ENCODE measurements at places on chromosomes 6 and 20.
A peak's percentile ranks its signal among the peaks of the same experiment; 100 is the strongest.

DNA sequence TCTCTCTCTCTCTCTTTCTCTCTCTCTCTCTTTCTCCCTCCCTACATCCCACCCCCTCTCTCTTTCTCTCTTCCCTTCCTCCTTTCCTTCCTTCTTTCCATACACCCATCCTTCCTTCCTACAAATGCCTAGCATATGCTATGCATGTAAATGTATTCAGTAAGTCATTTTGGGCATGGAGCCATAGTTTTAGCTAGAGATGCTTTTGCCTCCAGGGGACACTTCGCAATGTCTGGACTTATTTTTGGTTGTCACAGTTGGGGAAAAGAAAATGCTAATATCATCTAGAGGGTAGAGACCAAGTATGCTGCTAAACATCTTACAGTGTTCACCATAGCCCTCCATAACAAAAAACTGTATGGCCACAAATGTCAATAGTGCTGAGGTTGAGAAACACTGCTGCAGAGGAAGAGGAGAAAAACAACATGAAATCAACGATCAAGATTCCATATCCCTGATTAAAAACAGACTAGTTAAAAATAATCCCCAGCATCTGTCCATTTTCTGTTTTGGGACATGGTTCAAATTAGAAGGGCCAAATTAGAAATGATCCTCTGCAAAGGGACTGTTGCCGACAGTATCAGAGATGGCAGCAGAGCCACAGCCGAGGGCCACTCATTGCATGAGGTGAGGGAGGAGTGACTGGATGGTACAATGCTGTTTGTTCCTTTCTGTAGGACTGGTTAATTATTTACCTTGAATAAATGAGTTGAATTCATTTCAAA, 152.7 kb downstream of the SH3BGRL2 start:
- no peak for DNase-seq

GRCh38 chr20:52926505-52926904, 45.7 kb upstream of the TSHZ2 start:
- DNase-seq, result no peak

DNA sequence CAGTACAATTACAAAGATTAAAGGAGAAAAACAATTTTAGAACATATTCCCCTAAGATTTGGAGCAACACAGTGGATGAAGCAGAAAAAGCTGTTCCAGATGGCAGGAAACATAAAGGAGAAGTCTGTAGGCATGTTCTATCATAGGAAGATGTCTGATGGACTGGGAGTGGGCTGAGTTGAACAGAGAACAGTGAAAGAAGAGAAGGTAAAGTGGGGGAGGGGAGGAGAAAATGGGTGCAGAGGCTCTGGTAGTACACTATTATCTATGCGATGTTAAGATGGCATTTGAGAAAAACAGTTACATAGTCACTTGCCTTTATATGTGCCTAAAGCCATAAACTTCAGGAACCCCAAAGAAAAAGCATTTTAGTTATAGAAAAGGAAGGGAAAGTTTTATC, 4.2 kb upstream of the PHIP start:
- no peak for DNase-seq

DNA sequence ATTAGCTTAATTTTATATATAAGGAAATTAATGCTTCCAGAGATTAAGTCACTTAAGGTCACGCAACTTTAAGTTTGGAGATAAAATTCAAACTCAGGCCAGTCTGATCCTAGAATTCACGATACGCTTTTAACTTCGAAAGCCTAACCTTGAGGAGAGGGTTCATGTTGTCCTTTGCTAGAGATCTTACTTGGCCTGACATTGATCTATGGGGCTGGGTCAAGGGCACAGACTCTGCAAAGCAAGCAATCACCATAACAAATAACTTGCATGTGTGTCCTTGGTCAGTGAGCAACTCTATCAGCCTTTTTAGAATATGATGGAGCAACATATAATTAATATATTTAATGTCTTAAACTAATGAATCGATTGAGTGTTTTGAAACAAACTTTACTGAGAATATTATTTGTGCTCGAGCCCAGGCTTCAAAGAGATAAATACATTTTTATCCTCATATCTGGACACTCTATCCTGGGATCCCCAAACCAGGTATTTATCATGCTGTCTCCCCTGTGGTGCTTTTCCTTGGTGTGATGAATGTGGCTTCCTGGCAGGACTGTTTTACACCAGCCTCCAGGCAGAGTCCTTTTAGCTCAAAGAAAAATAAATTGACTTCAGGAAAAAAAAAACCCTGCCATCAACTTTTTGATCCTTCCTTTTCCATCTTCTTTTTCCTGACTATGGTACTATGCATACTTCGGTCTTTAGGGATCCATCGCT, 29.1 kb downstream of the RPS12 start:
- no peak for DNase-seq

- no peak for DNase-seq
Observed at GRCh38 chr6:160505970-160506369, 157.8 kb downstream of the SLC22A3 start.

- no peak for DNase-seq
Observed at GRCh38 chr6:45915780-45916468, 99.7 kb downstream of the CLIC5 start.

DNA sequence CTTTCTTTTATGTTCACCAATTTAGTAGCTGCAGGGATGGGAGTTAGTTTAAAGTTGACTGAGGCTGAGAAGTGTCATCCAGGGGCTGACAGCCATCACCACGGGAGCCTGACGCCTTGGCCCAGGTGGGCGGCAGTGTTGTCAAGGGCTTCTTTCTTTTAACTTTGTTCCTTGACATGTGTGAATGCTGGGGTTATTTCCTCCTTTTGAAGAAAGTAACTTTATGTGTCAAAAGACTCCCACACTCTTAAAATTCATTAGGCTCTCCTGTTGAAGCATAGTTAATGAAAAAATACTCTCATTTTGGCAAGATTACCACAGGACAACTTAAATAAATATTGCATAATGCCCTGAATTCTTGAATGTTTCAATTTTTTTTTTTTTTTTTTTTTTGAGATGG, 50.0 kb downstream of the SASH1 start:
- peak; percentile 48 for DNase-seq

GRCh38 chr20:63941282-63942081, 14.7 kb downstream of the UCKL1 start:
- peak; percentile 78 for DNase-seq

- no peak for DNase-seq
Observed at GRCh38 chr6:46015119-46015968, at the start of gene CLIC5. Gene CLIC5, minus strand, starts transcription at chr6:46015860. Its CDS starts 318 bp downstream, at chr6:46015542.

DNA sequence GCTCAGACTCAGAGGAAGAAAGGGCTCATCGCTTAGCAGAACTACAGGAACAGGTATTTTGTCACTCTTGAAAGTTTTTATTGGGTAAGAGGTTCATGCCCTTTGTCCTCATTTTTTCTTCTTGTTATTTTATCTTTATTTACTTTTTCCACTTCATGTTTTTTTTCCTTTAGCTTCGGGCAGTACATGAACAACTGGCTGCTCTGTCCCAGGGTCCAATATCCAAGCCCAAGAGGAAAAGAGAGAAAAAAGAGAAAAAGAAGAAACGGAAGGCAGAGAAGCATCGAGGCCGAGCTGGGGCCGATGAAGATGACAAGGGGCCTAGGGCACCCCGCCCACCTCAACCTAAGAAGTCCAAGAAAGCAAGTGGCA, 9.5 kb downstream of the BRD2 start:
- DNase-seq, result no peak

DNA sequence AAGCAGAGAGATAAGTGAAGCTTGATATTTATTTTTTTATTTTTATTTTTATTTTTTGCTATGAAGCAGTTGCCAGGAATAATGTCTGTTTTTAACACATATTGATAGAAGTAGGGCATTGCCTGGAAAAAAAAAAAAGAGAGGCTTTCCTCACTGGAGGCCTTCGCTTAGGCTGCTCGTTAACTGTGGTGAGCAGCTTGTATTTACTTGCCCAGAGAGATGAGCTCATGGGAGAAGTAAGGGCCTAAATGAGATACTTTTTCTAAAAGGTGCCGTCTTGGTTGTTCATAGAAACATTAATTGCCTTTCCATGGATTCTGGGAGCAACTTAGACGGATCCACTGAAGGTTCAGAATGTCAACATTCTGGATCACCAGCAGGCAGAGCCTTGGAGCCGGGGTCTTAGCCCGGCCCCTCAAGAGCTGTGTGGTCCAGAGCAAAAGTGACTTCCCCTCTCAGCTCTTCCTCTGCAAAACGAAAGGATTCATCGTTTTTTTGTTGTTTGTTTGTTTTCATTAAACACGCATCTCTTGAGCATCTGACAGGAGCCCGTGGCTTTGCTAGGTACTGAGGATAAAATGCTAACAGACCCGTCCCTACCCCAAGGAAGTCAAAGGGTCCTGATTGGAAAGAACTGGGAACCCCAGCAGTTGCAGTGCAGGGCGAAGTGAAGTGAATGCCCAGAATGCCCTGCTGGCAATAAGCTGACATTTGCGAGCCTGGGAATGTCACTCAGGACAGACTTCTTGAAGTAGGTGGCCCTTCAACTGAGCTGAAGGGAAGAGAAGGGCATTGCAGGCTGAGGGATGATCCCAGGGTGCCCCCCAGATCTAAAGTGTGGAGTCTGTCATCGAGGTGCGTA, 138.5 kb downstream of the ZDHHC14 start:
- DNase-seq, result no peak

DNA sequence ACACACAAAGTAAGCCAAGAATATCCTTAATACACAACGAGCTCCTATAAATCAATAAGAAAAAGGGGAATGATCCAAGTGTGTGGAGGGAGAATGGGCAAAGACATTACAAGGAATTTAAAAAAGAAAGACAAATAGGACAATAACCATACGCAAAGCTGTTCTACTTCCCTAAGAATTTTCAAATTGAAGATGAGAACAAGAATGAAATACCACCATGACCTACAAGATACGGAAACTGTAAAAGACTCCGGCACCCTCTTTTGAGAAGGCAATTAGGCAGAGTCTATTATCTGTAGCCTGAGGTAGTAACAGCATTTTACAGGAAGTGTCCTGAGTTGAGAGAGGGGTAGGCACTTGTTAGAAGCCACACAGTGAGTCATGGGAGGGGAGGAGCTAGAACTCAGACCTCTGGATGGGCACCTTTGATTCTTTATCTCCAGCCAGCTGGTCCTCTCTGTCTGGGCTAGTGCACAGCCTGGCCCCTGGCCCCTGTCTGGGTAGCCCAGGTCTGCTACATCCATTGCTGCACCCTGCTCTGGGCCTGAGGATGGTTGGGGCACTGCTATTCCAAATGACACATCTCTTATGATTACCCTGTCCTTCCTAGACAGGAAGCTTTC, 15.3 kb downstream of the RSPO4 start:
- no peak for DNase-seq

DNA sequence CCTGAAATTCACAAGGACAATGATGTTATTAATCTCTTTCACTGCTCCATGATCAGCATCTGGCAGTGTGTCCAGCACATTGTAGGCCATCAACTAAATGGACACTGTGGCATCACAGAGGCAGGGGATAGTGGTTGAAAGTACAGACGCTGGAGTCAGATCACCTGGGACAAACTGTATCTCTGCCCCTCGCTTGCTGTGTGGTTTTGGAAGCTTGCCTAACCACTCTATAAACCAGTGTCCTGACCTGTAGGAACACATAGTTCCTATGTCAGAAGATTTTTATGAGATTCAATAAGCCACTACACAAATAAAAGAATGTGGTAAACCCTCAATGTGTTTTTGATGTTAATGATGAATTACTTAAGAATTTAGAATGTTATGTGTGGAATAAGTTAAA, 219.3 kb upstream of the RNF217 start:
- no peak for DNase-seq
